ENCODE measurements at places on chromosomes 7 and 10.

DNA sequence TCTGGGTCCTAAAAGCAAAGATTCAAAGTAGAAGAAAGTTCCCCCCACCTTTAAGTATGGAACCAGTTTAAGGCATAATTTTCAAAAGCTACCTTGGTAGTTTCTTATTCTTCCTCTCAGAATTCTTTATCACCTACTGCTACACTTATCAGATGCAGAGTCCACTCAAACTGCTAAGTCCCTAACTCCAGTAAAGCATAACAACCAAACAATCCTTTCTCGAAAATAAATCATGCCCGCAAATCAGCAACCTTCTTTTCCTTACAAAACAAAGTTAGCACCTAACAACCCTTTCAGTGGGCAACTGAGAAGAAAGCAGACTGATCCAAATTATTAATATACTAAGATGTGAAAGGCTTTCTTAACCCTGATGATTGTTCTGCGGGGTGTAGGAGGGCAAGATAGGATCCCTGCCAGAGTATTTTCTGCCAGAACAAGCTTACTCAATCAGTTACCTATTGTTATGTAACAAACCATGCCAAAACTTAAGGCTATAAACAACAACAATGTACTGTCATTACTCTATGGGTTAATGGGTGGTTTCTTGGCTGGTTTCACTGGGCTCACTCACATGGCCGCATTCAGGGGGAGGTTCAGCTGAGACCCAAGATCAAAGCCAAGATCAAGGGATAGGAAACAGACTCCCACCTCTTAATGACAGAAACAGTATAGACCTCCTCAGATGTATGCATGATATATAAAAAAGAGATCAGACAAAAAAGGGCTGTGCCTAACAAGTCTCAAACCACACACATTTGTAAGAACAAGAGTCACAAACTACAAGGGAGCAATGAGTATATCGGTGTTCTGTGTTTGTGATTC is 42.0 kb downstream of the CCDC6 start:
- no peak for DNase-seq

DNA sequence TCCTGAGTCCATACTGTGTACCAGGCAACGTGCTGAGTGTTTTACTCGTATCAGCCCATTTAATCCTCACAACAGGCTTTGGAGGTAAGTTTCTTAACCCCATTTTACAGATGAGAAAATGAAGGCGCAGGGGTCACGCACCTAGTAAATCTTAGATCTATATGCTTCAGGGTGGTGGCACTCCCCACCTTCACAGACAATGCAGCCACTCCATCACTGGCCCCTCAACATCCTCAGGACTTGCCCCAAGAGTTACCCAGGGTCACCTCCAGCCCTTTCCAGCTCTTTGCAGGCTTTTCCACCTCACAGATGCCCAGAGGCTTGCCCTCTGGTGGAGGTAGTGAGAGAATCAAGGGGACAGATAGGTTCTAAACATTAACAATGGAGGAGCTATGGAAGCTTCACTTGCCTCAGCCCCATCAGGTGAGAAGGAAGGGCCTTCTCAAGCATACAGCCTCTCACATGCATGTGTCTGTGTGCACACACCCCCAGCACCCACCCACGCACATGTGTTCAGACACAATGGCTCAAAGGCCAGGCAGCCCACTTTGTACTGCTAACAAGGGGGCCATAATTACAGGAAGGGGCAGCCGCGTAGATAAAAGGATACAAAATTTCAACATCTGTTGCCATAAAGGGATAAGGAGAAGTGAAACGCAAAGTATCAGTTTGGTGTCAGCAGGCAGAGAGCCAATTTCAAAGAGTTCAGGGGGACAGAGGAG is 29.1 kb downstream of the DPCD start:
- DNase-seq, result no peak

DNA sequence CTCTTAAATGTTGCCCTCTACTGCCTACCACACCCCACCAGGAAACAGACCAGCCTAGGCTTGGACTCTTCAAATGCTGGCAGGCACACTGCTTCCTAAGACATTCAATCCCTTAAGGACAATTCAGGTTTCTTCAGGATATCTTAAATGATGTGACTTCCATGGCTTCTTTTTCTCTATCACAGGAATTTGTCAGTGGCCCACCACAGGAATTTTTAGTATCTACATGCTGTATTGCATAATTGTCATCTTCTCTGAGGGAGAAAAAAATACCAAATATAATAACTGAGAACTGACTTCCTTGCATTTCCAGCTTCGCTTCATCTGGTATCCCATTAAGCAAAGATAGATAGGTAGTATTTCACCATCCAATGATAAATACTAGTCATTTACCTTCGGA is 129.3 kb downstream of the WNT2 start:
- DNase-seq, result no peak

- no peak for DNase-seq
Observed at GRCh38 chr7:121000081-121000983, 11.8 kb downstream of the CPED1 start.

GRCh38 chr7:25244254-25245033 is 16.2 kb upstream of the NPVF start:
- no peak for DNase-seq

Data from Calu3 (cell line).